ENCODE measurements at places on chromosomes 11 and 22.

DNA sequence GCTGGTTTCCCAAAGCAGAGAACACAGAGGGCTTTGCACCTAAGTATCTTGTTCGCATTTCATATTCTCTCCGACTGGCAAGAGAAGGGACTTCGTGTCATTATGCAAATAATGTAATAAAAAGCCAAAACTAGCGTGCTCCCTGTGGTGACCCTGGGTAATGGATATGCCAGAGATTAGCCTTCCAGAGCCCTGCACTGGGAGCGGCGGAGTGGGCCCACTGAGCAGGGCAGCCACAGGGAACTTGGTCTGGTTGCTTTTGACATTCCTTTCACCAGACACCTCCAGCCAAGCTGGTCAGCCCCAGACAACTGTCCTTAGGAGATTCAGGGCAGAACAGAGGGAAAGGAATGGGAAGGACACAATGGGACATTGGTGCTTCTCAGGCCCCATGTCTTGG, 56.1 kb downstream of the FLI1 start:
- DNase-seq, result no peak

- no peak for DNase-seq
Measured at GRCh38 chr11:112322173-112322790, 61.6 kb upstream of the PLET1 start.

DNA sequence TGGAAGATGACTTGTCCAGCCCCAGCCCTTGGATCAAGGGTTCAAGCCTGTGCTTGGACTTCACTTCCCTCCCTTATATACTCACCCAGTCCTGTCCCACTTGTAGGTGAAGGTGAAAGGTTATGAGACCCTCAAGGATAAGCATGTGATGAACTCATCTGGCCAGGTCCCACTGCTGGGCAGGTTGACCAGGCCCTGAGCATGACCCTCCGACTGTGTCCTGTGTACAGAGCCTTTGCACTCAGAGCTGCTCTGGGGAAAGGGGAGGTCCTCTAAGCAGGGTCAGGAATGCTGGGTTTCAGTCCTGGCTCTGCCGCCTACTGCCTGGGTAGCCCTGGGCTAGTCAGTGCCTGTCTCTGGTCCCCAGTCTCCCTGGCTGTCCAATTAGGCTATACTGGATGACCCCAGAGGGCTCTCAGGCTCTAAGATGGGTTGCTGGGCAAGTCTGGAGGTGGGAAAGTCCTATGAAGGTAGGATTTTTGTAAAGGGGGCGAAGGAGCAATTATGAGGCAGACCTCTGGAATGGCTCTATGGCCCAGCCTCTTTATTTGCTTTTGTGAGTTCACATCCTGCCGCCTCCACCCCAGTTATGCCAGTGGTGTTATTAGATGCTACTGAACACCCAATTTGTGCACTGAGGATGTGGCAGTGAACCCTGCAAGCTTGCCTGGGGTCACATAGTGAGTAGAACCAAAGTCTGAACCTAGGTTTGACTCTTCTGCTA, 14.1 kb downstream of the DGAT2 start:
- DNase-seq, result no peak

DNA sequence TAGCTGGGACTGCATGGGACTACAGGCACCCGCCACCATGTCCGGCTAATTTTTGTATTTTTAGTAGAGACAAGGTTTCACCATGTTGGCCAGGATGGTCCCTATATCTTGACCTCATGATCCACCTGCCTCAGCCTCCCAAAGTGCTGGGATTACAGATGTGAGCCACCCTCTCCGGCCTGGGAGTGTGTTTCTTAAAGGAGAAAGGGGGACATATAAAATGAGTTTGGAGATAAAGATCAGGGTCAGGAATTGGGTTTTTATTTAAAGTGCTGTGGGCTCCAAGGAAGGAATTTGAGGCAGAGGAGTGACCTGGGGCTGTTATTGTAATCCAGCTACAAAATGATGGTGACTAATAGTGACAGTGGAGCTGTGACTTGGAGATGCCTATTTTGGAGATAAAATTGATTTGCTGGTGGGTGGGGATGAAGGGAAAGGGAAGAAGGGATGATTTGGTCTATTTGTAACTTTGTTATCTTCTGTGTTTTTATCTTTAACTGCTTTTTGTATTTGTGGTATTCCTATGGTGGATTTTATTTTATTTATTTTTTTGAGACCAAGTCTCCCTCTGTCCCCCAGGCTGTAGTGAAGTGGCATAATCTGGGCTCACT, 5.0 kb downstream of the CRKL start:
- DNase-seq, result no peak

DNA sequence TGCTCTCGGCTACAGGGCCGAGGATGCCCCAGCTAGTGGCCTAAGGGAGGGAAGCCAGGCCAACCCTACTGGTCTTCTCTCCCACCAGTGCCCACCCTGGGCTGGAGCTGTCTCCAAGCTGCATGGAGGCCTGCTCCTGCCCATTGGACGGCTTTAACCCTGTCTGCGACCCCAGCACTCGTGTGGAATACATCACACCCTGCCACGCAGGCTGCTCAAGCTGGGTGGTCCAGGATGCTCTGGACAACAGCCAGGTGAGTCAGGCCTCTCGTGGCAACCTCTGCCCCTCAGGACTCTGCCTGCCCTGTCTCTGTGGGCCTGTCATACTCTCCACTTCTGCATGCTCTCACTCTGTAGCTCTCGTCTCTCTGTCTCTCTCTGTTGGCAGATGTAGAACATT, 44.1 kb upstream of the TPBGL start:
- no peak for DNase-seq

DNA sequence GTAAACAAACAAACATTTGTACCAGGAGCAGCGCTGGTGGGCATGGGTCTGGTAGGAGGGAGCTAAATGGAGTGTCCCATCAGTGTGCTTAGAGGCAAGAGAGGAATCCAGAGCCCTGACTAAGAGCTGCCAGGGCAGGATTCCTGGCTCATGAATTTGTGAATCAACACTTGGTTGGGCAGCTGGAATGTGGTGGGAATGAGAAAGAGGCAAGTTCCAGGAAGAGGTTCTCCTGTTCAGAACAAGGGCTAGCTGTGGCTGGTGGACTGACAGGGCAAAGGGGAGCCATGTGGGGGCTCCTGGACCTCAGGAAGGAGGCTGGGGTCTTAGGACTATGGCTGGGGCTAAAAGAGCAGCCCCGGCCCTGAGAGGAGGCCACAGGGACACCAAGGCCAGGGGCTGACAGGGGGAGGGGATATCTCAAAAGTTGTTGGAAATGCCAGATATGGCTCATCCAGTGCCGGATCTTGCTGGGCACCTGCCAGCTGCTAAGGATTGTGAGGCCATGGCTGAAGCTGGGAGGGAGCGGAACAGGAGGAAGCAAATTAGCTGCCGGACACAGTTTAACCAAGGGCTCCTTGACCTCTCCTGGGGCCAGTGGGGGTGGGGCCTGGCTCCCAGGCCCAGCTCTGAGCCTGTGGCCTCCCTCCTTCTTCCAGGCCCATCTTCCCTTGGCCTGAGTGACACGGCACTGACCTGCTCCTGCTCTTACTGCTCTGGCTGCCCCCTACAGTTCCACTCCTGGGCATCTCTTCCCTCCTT, 14.6 kb upstream of the P2RY6 start:
- DNase-seq, result no peak

GRCh38 chr11:14422814-14423182, 63.8 kb upstream of the RRAS2 start:
- no peak for DNase-seq

- DNase-seq, result no peak
Measured at GRCh38 chr11:37264060-37264459, 666.0 kb upstream of the RAG2 start.

GRCh38 chr11:64774144-64774543, 4.2 kb downstream of the SF1 start:
- no peak for DNase-seq

DNA sequence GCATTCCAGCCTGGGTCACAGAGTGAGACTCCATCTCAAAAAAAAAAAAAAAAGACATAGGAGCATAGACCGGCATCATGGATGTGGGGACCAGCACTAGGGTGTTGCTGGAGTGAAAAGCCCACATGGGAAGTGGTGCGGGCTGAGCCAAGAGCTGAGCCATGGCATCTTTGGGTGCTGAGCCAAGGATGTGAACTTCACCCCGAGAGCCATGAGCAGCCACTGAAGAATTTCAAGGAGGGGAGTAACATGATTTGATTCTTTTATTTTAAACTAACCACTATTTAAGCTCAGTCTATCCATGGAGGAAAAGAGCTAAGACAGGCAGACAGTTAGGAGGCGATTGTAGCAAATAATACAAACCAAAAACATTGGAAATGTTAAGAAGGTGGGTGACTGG, 57.4 kb downstream of the AHNAK start:
- no peak for DNase-seq

DNA sequence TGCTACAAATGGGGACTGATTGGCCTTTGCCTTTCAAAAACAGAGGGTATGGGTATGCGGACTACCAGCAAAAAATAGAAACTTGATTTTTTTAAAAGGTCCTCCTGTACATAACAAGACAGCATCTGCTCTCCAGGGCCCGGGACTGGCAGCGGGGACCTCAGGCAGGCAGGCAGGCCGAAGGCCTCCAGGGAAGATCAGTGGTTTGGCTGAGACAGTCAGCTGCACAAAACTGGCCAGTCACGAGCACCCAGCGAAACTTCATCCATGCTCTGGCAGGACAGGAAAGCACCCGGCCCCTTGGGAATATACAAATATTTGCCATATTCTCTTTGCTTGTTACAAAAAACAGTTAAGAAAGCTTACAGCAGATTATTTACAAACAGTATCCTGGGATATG, 11.0 kb downstream of the RPL27A start:
- no peak for DNase-seq

DNA sequence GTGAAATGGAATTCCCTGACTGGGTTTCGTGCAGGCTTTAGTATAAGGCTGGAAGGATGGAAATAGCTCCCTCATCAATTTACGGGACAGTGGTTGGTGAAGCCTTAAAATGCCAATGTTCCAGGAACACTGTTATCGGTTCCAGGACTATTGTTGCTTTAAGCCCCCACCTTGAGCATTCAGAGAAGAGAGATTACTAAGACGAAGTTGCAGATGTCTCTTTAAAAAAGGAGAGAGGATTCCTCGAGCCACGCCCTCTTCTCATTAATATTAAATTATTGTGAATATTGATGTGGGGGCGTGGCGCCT, 195 bp upstream of the CREB3L1 start:
- no peak for DNase-seq

DNA sequence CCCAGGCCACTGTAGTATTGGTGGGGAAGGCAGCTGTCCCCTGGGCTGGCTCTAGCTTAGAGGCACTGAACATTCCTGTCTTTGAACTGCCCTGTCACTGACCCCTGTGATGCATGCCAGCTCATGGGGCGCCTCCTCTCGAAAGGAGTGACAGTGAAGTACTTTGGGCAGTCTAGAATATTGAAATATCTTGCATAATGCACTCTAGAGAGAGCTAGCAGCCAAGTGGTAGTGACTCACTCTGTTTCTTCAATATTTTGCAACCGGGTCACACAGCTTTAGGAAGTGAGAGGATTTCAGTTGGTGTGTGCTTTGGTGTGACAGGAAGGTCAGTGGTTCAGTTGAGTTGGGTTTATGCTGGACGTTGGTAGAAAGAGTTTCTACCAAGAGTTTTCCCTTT, 35.5 kb upstream of the ST14 start:
- DNase-seq, result peak; percentile 98

GRCh38 chr11:119361056-119361787, 14.7 kb upstream of the MFRP start:
- DNase-seq, result peak; percentile 62

GRCh38 chr11:119130662-119131061, 9.3 kb downstream of the HINFP start:
- no peak for DNase-seq
